ENCODE measurements at places on chromosomes 6 and 20.

DNA sequence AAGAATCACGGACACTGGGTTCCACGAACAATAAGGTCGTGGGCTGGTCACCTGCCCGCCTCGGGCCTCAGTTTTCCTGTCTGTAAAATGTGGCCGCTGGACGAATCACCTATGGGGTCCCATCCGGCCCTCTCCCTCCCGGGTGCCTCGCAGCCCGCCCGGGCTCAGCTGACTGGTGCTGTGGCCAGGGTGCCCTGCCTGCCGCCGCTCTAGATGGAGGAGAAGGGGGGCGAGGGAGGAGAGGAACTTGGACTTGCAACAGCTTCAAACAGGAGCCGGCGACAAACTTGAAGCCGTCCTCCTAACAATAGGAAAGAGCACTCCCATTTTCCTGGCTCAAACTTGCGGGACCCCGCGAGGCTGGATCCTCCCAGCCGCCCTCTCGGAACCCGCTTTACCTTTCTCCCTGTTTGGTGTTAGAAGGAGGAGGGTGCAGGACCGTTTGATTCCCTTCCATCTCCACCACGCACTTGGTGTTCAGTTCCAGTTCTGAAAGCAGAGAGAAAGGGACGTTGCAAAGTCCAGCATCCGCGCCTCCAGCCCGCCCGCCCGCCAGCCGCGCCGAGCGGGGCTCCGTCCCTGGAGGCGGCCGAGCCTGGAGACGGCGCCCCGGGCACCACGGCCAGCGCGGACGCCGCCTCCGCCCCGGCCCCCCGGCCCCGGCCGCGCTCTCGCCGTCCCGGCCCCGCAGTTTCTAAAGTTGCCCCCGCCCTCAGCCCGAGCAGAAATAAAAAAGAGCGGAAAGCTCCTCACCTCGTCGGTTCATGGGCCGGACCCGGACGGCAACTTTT, 584 bp downstream of the KIF13A start:
- DNase-seq = no peak

- no peak for DNase-seq
These were observed 171.2 kb upstream of the BMP5 start for GRCh38 chr6:56046576-56046975.

DNA sequence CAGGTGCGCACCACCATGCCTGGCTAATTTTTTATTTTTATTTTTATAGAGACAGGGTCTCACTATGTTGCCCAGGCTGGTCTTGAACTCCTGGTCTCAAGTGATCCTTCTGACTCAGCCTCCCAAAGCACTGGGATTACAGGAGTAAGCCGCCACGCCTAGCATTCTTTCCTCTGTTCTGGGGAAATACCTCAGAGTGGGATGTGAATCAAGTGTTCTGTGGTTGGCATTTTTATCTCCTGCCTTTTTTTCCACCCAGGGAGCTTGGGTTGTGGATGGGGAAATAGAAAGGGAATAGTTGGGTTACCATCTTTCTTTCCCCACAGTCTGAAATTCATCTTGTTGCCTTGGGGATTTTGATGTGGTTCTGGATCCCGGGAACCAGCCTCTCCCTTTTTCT, 24.1 kb downstream of the TFAP2C start:
- no peak for DNase-seq

DNA sequence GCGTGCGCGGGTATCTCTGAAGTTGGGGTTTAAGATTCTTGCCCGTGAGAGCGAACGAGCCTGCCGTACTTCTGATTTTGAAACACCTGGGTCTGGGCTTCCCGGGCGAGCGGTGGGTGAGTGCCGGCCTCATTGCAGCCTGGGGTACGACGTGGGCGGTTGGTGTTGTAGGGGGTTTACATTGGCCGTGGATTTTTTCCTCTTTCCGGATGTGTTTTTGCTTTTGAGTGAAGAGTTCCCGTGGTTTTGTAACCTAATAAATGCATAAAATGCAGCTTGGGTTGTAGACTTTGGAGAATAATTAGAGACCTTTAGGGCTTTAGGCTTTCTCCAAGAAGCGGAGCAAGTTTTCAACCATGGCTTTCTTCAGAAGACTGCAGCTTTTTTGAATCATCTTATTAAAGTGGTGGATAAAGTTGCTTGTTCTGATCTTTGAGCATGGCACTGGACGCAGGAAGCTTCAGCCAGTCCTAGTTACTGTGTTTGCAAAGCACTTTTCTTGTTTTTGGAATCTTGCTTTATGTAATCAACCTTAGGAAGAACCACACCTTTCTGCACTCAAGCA, 314 bp downstream of the FARS2 start:
- no peak for DNase-seq

GRCh38 chr6:34289137-34289536, 40.3 kb upstream of the SMIM29 start:
- DNase-seq = no peak

GRCh38 chr6:150606647-150607328, 7.1 kb downstream of the PLEKHG1 start:
- DNase-seq = no peak

DNA sequence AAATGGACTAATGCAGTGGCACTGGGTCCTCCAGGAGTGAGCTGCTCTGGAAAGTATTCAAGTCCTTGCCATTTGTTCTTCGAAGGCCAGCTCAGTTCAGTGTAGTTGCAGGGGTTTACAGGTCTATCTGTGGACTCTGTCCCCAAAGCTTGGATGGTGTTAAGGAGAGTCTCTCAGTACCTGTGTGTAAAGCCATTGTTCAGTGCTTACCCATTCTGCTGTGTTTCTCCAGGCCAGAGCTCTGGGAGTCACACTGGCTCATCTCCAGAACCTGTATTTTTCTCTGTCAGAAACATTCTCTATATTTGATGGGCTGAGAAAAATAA, 66.6 kb downstream of the DTD1 start:
- no peak for DNase-seq

DNA sequence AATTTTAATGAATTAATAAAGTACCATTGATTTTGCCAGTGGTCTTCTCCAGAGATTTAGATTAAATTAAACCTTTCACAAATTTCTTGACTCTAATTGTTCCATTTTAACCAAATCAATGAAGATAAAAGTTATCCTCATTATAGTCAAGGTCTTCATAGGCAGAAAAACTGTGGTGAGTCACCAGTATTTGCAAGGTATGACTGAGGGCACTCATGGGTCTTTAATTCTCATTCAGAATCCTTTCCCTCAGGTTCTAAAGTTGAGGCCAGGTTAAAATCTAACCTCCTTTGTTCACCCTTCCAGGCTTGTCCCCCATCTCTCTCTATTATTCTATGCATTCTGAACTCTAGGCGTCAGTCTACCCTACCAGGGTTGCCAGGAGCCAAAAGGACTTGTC, 93.9 kb downstream of the JAG1 start:
- no peak for DNase-seq

GRCh38 chr6:29792123-29793035, 35.2 kb upstream of the HLA-G start:
- DNase-seq = peak; percentile 77

- DNase-seq = no peak
These were observed 168.8 kb downstream of the EYA2 start for GRCh38 chr20:47063407-47063806.

All from CD4-positive, alpha-beta T cell (primary cell).